ENCODE measurements at places on chromosomes 1 and 21.

DNA sequence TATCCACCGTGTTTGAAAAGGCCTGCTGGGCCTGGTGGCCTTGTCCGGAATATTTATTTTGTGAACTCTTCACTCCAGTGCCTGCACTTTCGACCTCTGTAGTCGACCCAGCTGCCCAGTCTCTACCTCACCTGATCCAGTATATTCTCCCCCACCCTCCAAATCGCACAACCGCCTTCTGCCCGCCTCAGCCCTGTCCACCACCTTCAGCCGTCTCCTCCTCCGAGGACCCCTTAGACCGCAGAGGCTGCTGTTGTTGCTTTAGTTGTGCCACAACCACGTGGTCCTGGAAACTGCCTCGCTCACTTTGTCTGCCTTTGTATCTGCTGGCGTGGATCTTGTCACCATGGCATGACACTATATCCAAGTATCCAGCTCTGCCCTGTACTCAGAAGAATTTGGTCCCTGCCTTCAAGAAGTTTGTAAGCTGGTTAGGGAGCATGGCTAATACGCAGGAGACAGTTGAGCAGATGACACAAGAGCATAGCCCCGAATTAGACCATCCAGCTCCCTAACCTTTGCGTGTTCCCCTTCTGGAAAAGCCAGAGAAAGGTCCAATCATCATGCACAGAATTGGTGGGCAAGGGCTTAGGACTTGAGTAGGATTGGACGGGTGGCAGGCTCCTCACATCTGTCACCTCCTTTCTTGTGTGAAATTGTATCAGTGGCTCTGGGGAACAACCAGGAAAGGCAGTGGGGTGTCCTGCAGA, 1.5 kb downstream of the PHGDH start:
- peak; percentile 17 for DNase-seq

DNA sequence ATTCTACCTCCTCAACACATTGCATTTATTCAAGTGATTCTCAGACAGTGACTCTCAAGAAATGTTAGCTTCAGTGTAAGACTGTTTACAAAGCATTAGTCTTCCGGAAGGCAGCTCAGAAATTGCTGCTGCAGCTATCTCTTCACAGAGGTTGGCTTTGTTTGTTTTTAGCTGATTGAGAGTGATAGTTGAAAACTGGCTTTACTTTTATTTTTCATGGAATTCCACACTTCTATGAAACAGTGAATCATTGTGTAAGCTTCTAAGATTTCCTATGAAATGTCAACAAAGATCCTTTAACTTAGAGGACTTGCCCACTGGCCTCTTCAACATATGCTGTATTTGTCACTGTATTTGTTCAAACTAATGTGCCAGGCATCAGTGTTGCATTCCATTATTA, 121.3 kb downstream of the TNNI3K start:
- DNase-seq: no peak

DNA sequence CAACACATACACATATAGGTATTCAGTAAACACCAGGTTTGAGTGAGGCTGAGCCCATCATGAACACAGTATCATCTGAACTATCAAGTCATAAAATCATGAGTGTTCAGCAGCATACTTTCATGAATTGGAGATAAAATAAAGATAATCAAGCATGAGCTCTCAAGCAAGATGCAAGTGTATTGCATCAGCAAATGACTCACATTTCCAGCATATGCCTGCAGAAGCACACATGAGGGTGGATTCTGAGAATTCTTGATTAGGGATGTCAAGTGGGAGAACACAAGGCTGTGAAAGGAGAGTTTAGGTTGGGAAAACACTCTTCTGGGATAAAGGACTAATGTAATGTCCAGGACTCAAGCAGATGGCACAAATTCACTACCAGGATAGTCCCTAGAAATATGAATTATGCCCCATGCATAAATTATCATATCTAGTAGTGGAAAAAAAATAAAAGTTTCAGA, 299.2 kb downstream of the SRGAP2C start:
- no peak for DNase-seq

- no peak for DNase-seq
Observed at GRCh38 chr1:65207317-65207716, 59.3 kb downstream of the AK4 start.

DNA sequence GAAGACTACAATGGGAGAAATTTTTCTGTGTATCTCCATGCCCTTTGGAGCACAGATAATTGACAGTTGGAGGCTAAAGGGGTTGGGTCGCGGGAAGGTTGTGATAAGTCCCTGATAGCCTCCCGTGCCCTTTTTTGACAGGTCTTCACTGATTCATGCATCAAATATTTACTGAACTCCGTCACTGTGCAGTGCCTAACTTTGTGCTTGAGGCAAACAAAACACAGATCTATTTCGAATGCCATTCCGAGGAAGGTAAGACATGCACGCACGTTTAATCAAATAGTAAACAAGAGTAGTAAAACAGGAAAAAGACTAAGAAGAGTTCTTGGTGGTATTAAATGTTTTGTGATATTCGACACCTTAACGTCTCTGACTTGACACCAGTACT, 494 bp upstream of the PIP5K1A start:
- no peak for DNase-seq

DNA sequence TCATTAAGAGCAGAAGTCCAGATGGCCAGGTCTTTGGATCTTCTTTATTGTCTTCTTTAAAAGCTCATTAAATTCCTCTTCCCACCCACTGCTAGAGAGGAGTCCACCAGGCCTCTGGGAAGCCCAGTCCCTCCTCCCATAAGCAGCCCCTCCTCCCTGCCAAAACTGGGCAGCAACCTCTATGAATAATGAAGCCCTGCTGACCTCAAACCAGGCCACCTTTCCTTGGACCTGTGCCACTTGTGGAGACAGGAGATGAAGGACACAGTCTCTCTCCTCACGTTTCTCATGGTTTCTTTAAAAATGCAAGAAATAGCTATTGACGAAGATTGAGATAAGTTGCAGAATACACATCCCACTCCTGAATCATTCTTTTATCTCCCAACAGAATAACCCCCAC, 112.8 kb downstream of the EDEM3 start:
- no peak for DNase-seq

- DNase-seq: no peak
Observed at GRCh38 chr1:39321979-39322378, 117.5 kb downstream of the MACF1 start.

DNA sequence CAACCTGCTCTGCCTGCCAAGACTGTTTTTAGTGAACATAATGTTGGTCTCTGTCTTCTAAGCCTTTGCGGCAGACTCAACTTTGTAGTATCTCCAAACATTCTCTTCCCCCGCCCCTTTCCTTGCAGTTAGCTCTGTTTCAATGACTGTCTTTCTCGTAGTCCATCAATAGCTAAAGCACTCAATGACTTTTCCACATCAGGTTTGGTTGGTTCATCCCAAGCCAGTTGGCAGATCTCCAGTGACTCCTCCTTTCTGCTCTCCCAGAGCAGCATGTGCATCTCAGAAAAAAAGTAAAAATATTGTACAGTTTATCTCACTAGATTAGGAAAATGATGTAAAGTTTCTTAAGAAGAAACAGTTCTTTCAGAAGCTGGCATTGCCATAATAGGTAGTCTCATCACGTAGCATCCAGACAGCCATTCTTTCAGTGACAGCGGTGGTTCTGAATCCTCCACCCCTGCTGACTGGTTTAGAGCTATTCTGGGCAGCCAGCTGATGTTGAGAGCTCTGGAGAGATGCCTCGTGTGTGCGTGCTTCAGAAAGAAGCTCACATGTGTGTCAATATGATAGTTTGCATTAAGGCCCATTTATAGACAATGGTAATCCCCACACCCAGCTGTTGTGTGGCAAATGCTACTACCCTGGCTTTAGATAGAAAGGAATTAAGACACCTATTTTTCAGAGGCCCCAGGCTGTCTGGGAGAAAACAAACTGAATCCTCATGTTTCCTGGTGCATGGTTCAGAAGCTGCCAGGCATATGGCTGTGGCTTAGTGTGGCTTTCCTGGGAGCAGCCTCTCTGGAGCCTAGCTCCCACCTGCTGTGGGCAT, 53.2 kb downstream of the CNN3 start:
- DNase-seq: peak; percentile 62

- DNase-seq: no peak
Observed at GRCh38 chr1:6447016-6447817, 18.8 kb downstream of the TNFRSF25 start.

- no peak for DNase-seq
Observed at GRCh38 chr1:116545359-116545705, 25.5 kb downstream of the CD58 start.

- DNase-seq: no peak
Observed at GRCh38 chr1:48789903-48790302, 13.2 kb upstream of the BEND5 start.

DNA sequence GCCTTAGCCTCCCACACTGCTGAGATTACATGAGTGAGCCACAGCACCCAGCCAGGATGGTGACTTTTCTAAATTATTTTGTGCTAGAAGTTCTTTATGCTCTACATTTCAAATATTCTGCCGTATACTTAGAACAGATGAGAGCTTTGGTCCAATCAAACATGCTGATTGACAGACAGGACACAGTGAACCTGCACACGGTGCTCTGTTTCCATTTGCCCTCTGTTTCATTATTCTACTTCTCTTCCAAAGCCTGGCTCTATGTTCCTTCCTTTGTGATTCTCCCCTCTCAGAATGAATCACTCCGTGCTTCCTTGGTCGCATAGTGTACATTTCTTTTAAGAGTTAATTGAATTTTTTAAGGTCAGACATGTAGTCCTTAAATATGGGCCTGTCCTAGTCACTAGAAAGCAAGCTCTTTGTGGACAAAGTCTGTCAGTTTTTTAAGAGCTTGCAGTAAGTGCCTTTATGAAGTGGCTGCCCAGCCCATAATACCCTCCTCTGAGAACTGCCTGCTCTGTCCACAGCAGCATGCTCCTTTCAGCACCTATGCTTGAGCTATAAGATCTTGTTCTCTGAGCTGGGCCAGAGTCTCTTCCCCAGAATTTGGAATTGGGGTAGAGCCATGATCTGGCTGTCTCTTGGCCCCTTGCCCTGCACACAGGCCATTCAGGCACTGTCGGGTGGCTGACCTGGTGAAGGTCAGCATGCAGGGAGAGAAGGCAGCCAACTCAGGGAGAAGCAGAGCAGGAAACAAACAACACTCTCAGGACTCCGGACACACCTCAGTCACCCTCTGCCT, 66.8 kb upstream of the SLC44A3 start:
- DNase-seq: no peak

- no peak for DNase-seq
Observed at GRCh38 chr1:4087530-4088420, 187.7 kb upstream of the C1orf174 start.

DNA sequence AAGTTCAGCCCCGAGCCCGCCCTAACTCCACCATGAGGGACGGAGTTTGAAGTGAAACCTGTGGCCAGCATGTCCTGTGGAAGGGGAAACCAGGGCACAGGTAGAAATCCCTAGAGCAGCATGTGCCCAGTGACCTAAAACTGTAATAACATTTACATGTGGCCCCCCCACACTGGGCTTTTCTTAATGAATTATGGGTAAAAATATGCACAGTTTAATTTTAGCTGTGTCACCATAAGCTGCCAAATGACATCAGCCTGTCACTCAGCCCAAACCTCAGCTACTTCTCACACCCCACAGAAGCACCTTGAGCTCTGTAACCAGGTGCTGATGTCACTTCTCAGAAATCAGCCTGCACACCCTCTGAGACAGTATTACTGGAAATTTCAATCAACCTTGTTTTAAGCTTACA, 50.0 kb upstream of the SLC19A1 start:
- no peak for DNase-seq

GRCh38 chr1:204294357-204294756, 65.4 kb downstream of the PLEKHA6 start:
- DNase-seq: no peak

- DNase-seq: no peak
Observed at GRCh38 chr1:245173446-245174211, 18.8 kb downstream of the KIF26B start.

GRCh38 chr21:25895565-25896205, 160.9 kb downstream of the GABPA start:
- peak; percentile 94 for DNase-seq
